Fibroblast of skin of left biceps (primary cell): ENCODE measurements at places on chromosomes 2 and 18.

- DNase-seq = no peak
Observed at GRCh38 chr2:134522496-134523455, 196.0 kb downstream of the TMEM163 start.

DNA sequence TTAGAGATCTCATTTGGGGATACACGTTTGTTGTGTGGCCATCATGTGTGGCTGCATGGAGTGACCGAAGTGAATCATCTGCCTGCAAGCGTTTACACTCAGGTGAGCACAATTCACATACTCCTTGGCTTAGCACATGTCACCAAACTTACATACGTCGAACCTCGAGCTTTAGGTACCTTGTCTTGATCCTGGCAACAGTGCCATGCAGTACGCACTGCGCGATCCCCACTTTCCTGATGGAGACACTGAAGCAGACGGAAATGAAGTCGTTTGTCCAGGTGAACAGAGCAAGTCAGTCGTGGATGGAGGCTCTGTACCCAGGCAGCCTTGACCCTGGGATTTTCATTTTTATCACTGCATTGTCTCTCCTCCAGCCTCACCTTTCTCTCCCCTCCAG is 32.3 kb downstream of the KLHL29 start:
- DNase-seq = no peak

- no peak for DNase-seq
Observed at GRCh38 chr2:3654531-3655225, 3.3 kb upstream of the ALLC start.

- DNase-seq = no peak
Observed at GRCh38 chr2:173630425-173631126, 275.9 kb downstream of the CDCA7 start.

DNA sequence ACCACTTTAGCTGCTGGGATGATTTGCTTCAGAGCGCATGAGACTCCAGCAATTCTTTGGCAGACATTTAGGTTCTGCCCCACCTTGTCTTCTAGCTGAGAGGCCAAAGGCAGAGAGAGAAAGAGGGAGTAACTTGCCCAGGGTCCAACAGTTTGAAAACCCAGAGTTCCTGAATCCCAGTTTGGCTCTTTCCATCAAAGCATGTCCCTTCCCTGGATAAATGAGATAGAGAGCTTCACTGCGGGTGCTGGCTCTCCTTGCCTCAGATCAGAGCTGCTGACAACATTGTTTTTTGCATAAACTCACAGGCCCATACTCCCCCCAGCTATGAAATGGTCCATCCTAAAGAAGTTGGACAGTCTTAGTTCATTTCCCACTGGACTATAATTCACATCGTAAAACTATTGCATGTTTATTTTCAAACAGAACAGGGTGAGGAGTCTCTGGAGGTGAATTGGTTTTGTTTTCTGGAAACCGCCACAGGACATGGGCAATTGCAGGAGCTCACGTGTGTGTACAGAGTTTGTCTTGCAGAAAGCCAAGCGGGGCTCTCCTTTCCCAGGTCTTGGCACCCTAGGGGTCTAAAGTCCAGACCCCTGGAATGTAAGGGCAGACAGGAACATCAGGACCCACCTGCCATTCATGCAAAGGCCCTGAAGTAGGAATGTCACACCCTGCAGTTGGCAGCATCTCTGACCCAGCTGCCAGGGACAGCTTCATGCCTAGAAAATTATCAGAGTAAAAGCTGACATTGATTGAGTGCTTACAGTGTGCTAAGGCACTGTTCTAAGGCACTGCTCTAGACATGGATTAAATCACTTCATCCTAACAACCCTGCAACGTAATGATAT is 25.0 kb upstream of the SLC14A2 start:
- peak; percentile 30 for DNase-seq

DNA sequence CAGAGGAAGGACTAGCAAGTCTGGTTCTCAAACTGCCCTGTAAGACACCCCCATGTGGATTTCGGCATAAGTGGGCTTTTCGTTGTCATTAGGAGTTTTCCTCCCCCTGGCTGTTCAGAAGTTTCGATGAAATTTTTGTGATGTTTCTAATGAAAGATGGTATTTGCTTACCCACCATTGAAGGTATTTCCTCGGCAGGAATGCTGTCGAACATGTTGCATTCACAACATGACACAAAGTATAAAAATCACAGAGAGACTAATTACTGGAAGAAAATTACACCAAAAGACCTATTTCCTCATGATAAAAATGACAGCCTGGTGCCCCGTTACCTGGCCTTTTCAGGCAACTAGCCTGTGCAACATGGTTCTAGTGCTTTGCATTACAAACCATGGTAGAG is 144.9 kb downstream of the TXNL1 start:
- DNase-seq = no peak

DNA sequence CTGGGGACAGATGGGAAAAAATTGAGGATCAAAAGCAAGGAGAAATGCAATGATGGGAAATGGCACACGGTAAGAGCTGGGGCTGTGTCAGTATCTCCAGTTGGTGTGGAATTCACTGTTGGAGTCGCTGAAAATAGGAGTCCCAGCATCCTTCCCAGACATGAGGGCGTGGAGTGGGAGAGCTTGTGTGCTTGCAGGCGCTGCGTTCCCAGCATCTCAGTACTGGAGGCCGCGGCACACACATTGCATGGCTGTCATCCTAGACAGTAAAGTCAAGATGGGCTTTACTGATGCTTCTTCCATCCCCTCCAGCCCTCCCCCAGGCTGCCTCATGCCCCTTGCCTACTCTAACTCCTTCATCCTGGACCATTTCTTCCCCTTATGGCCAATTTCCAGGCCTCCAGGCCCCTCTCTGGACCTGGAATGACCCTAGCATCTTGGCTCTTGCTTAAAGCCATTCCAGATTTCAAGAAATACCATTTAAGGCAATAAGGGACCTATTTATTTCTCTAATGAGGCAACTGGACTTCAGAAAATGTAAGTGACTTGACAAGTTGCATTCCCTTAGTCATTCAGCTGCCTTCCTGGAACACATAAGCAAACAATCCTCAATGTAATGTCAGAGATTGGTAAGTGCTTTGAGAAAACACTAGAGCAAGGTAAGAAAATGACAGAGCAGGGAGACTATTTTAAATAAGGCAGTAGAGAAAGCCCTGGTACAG is 70.5 kb upstream of the TTC39C start:
- peak; percentile 21 for DNase-seq

GRCh38 chr2:30026091-30027055 is 105.0 kb upstream of the ALK start:
- DNase-seq = no peak

DNA sequence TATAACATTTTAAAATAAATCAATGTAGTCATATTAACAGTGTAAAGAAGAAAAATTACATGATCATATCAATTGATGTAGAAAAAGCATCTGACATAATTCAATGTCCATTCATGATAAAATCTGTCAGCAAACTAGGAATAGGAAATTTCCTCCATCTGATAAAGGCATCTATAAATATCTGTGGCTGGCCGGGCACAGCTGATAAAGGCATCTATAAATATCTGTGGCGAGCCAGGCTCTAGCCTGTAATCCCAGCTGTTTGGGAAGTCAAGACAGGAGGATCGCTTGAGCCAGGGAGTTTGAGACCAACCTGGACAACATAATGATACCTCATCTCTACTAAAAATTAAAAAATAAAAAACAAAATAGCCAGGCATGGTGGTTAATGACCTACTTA is 18.1 kb upstream of the RANBP2 start:
- no peak for DNase-seq

GRCh38 chr2:187404431-187405110 is 43.5 kb downstream of the CALCRL start:
- DNase-seq = no peak

GRCh38 chr18:76487782-76488181 is 7.3 kb downstream of the ZNF516 start:
- DNase-seq = no peak

DNA sequence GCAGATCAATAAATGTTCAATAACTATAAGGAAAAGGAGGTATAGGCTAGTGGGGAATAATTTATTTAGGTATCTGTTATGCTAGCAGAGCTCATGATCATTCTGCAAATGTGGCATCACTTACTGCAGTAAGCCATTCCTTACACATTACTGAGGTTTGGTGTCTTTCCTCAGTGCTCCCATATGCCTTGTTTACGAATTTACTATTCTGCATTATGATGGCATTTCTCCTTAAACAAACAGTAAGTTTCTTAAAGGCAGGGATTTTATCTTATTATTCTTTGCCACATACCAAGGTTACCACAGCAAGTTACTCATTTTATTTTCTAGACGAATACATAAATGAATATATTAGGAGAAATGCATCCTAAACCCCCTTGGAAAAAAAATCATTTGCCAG is 88.4 kb downstream of the DSEL start:
- DNase-seq = no peak

- DNase-seq = no peak
Observed at GRCh38 chr18:38902796-38903195, 1337.2 kb upstream of the CELF4 start.

DNA sequence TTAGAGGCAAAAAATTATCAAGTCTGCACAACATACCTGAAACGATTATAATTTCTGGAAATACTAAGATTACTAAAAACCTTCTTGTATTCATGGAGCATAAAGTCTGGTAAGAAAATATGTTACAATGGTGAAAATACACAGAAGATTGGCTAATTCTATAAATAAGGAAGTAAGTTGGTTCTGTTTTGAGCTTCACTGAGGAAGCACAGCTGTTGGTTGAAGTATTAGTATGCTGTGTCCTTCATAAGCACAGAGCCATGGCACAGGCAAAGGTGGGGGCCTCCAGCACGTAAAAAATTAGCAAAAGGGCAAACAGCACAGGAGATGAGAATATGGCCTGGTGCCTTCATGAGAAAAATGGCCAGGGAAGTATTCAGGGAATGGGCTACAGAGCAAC is 40.4 kb upstream of the ANKRD62 start:
- DNase-seq = no peak

DNA sequence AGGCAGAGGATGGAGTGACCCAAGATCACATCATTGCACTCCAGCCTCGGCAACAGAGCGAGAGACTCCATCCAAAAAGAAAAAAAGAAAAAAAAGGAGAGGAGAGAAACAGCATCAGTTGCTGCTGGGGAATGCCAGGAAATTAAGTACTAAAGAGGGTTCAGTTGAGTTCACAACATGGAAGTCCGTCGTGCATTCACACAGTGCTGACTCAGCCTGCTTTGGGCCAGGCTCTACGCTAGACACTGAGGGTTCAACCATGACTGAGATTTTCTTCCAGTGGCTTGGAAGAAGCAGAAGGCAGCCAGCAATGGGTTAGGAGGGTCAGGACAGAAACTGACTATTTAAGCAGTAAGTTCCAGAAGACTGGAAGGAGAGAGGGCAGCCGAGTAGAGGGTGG is 108.8 kb downstream of the FMNL2 start:
- no peak for DNase-seq

DNA sequence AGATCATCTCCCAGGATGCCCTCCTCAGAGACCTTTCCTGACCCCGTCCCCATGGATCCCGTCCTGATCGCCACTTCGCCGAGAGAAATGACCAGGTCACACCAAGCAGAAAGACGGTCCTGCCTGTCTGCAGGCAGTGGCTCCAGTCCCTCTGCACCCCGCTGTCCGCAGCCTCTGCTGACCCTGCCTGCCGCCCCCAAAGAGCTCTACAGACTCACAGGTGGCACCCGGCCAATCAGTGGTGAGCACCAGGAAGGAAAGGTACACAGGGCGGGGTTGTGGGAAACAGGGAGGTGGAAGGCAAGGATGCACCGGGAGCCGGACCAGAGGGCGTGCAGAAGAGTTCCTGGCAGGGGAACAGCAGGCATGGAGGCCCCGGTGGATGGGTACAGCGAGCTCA is 94.8 kb downstream of the NDUFA10 start:
- no peak for DNase-seq

DNA sequence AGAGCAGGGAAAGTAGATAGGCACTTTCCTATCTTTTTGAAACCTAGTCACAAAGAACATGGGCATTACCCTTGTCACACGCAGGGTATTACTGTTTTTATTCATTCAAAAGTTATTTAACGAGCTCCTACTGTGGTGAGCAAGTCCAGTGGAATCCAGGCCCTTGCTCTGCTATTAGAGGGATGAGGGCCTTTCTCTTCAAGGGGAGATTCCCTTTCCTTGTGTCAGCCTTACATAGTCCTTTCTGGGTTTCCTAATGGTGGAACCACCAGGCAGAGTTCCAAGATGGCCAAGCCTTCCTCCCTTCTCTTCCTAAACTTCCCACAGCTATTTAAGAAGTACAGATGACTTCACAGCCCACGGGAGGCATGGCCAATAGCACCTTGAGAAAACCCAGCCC is 64.6 kb downstream of the SPTBN1 start:
- DNase-seq = peak; percentile 85

DNA sequence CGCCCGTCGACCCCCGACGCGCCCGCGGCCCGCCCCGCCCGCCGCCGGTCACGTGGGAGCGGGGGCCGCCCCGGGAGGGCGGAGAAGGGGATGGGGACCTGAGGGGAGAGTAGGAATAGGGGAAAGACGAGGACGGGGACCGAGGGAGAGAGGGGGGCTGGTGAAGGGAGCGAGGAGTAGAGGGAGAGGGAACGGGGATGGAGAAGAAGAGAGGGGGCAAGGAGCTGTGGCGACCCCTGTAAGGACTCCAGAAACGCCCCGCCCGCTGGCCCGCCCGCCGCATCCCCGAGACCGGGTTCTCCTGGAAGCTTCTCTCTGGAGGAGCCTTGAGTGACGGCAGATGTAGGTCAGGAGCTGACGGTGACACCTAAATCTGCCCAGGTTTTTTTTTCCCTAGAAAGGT is 615 bp downstream of the ADNP2 start:
- no peak for DNase-seq

- DNase-seq = no peak
Observed at GRCh38 chr2:231170055-231170454, 28.4 kb upstream of the ARMC9 start.

DNA sequence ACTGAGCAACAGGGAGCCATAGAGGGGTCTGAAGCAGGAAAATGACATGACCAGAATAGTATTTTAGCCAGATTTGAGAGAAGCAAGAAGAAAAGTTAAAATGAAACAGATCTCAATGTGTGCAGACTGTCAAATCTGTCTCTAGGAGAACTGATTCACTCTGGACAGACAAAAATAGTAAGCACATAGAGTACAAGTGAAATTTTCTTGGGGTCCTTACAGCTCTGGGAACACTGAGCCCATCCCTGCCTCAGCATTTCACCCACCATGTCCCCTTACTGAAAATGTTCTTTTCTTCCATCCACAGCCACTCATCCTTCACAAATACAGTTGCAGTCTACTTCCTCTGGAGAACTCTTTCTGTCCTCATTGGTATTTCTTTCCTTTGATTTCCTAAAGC is 359.2 kb downstream of the MTX2 start:
- no peak for DNase-seq

DNA sequence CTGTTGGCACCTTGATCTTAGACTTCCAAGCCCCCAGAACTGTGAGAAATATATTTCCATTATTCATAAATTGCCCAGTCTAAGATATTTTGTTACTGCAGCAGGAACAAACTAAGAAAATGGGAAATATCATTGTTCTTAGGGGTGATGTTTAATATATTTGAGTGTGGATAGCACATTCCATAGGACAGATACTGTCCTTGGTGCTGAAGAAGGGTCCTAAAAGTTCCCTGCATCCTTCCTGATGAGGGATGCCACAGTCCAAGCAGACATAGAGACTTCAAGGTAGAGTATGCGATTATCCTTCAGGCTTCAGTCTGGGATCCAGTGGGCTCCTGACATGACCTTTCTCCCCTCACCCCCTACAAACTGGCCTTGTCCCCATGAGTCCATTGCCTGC is 689.0 kb downstream of the TDRD15 start:
- DNase-seq = no peak

GRCh38 chr2:142044197-142044596 is 86.6 kb downstream of the LRP1B start:
- no peak for DNase-seq

- no peak for DNase-seq
Observed at GRCh38 chr2:119484834-119485233, 39.4 kb downstream of the SCTR start.
